ENCODE measurements at places on chromosomes 16 and 17. TPM values are rescaled to one million over a fixed set of nuclear protein-coding genes. Genes with fewer than 3 reads are reported as not detected.

DNA sequence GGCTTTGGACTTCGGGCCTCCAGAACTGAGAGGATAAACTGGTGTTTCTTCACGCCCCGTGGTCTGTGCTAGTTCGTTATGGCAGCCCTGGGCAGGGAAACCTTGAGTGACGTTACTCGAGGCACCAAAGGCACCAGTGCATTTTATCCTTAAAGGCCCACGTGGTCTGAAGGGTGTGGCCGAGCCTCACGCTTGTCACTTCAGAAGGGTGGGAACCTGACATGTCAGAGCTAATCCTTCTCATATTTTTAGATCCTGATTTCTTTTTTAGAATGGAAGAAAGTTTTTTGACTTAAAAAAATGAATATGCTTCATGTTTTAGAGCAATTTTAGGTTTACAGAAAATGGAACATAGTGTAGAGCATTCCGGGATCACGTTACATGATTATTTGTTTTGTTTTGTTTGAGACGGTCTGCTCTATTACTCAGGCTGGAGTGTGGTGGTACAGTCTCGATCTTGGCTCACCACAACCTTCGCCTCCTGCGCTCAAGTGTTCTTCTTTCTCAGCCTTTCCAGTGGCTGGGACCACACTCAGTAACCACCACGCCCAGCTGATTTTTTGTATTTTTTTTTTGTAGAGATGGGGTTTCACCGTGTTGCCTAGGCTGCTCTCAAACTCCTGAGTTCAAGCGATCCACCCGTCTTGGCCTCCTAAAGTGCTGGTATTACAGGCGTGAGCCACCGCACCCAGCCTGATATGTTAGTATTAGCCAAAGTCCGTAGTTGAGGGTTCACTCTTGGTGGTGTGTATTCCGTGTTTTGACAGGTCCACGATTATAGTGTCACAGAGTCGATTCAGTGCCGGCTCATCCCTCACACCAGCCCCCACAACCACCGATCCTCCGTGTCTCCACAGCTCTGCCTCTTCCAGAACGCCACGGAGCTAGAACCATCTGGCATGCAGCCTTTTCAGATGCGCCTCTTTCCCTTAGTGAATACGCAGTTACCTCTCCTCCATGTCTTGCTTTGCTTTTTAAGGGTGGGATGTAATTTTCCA, 47.9 kb downstream of the RAB11FIP3 start:
- DNase-seq: no peak

- DNase-seq: no peak
Measured at GRCh38 chr17:19306160-19307111, 56.1 kb downstream of the B9D1 start.

DNA sequence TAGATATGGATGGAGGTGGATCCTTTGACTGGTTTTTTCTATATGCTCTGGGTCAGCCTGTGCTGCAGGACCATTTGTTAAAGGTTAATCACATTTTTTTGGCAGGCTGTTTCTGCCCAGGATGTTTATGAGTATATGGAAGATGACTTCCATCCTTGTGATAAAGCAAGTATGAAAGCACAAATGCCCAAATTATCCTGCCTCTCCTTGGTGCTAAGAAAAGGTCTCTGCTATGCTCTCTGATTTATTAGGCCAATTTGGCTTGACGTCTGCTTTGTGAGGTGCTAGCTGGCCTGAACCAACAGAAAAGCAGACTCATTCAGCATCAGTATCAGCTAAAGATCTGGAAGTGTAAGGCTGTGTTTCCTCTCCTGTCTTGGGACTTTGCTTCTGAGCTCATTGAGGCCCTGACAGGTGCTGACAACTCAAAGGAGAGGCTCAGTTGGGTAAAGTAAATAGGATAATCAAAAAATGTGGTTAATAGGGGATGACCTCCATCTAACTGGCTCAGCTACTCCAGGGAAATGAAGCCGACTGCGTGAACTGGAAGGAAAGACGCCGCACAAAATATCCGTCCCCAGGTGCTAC, 15.2 kb downstream of the ANKRD40 start:
- no peak for DNase-seq

GRCh38 chr16:77422196-77422784, 12.5 kb downstream of the ADAMTS18 start:
- no peak for DNase-seq

Gene FOXF1
- 10.3 TPM for total RNA-seq

Gene STAT5B
- 38.4 TPM for total RNA-seq
